Activated CD4-positive, CD25-positive, alpha-beta regulatory T cell treated with anti-CD3 and anti-CD28 coated beads, Interleukin-2, amount 50 U/mL, for 16 hours (primary cell): ENCODE measurements at places on chromosomes 12 and 14.

DNA sequence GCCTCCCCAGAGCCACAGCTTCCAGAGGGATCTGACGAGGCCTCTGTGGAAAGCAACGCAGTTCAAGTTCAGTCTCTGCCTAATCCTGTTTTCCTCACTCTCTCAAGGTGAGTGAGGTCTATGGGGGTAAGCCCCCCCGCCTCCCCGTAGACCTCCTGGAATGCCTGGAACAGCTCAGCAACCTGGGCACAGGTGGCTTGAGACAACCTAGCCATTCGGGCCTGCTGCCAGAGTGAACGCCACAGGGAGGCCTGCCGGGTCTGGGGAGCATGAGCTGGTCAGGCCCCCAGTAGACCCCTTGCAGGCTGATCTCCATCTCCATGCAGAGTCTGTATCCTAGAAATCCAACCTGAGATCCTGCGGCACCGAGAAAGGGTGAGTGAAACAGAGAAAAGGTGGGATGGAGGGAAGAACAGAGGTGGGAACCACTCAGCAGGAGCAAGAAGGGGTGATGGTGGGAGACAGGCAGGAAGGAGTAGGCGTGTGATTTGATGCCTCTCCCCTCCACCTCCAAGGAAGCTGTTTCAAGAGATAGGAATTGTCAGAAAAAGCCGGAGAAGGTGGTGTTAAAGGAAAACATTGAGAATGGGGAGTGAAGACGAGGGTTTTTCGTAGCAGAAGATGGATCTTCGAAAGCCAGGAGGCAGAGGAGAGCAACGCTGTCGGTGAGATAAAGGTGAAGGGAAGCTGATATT is 123.1 kb upstream of the PRMT8 start:
- no peak for DNase-seq

DNA sequence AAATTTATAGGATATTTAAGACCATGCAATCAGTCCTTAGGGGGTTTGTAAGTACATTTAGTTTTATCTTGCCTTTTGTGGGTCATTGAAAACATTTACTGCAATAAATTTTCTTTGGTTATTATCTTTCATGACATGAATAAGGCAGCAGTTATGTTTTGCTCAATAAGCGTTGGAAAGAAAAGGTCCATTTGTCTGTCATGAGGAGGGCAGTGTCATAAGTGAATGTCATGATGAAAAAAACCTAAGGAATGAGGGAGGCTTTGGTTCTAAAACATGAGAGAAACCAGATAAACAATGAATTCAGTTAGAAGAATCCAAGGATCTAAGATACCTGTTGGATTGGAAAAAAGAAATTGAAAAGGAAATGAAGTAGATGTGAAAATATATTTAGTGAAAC is 209.4 kb downstream of the NAV3 start:
- DNase-seq = no peak

GRCh38 chr12:41891226-41891625 is 253.4 kb downstream of the GXYLT1 start:
- no peak for DNase-seq

DNA sequence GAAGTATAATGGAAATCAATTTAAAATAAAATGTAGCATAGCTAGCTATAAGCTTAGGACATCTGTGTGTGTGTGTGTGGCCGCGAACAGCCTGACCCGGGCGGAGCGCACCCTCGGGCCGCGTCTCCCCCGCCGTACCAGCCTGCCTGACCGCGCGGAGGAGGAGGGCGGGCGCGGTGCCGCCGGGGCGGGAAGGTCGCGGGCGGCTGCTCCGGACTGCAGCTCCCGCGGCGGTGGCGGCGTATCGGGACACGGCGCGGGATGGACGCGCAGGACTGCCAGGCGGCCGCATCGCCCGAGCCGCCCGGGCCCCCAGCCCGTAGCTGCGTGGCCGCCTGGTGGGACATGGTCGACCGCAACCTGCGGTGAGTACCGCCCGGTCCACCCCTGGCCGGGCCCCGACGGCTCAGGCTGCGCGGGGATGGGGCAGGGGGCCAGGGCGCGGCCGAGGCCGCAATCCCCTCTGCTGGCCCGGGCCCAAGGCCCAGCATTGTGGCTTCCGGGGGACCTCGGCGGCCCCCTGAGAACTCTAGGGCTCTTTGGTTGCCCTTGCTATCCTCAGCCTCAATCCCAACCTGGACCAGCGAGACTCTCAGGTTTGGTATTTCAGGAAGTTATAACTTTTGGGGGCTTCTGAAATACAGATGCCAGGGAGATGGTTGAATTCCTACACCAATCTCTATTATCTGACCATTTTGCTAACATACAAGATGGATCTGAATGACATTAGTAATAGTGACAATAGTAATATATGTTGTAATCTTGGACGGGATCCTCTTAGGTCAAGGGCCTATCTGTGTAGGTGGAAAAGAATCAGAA is at the start of gene ABHD12B:
Gene ABHD12B (plus strand): TSS at position 140 of the 819 bp plus-strand sequence. CDS start 122 bp downstream, at position 262.
- DNase-seq = no peak

- DNase-seq = no peak
Measured at GRCh38 chr12:21613931-21614330, 9.3 kb upstream of the GYS2 start.
